ENCODE measurements at places on chromosomes 2 and 18.

- peak; percentile 60 for DNase-seq
These were observed 102.7 kb downstream of the CSRNP3 start for GRCh38 chr2:165572151-165572550.

DNA sequence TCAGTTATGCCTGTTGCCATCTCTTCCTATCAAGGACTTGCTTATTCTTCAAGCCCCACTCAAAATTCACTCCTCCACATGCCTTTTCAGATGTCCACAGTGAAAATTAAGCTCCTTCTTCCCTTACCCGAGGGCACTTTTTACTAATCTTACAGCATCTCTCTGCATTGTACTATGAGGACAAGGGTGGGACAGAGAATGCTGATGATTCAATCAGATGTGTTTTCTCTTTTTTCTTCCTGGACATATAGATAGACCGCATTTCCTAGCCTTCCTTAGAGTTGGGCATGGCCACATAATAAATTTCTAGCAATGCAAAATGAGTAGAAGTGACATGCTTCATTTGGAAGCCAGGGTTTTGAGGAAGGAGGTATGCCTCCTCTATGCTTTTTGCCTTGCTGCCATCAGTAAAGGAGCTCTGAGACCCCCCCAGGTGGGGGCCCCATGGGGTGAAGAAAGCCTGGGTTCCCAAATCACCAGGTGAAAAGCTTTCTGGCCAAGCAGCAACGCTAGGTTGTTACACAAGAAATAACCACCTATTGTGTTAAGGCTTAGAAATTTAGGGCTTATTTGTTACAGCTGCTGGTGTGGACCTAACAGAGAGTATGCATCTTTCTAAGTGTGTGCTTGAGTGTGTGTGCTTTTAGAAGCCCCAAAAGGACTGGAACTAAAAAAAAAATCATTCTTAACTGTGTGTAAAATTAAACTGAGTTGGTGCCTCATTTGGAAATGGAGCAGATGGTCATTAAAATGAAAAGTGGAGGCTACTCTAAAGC is 424.5 kb downstream of the STK39 start:
- no peak for DNase-seq

- DNase-seq: no peak
These were observed 487.4 kb downstream of the EIPR1 start for GRCh38 chr2:2890246-2890645.

DNA sequence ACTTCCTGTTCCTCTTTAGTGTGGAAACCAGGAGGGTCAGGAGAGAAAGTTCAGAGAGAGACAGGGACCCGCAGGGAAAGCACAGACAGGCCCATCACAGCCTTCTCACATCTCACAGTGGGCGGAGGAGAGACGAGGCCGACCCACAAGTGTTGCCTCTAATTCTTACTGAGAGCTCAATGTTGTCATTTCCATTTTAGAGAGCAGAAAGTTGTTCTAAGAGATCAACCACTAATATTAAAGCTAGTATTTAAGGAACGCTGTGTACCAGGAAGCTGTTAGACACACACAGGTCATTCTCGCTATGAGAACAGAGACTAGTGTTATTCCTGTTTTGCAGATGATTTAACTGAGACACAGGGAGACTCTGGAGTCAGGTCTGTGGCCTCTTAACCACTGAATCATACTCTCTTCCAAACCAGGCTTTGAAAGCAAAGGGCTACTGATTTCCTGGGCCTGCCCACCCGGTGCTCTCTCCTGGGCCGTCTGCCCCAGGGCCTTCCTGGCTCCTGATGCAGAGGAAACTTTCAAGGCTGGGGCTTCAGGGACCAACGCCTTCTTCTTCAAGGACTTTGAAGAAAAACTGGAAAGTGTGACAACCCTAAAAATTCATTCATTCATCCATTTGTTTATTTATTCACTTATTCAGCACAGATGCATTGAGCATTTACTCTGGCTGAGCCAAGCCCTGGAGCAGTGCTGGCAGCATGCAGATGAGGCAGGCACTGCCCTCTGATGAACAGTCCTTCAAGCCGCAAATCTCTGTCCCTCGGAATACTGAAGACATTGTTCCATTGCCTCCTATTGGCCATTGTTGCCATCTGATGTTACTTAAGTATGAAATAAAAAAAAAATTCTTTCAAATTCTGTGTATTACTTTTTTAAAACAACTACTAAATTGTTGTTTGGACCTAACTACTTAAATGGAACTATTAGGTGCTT is 37.2 kb upstream of the BIN1 start:
- no peak for DNase-seq

GRCh38 chr2:138060301-138060635 is 96.0 kb downstream of the HNMT start:
- DNase-seq: no peak

GRCh38 chr2:40400336-40400953 is 51.4 kb downstream of the SLC8A1 start:
- DNase-seq: no peak

DNA sequence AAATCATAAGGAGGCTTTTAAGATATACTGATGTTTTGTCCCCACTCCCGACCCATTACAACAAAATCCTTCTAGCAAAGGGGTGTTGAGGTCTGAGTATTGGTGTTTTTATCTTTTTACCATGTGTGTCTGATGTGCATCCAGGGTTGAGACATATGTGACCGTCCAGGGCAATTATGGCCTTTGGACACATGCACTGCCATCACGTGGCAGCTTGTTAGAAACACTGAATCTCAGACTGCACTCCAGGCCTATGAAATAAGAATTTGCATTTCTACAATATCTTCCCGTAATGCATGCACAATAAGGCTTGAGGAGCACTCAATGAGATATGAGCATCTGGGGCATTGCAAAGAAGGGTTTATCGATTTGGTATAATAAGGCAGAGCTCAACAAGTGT is 235.1 kb upstream of the ZNF804A start:
- DNase-seq: no peak

DNA sequence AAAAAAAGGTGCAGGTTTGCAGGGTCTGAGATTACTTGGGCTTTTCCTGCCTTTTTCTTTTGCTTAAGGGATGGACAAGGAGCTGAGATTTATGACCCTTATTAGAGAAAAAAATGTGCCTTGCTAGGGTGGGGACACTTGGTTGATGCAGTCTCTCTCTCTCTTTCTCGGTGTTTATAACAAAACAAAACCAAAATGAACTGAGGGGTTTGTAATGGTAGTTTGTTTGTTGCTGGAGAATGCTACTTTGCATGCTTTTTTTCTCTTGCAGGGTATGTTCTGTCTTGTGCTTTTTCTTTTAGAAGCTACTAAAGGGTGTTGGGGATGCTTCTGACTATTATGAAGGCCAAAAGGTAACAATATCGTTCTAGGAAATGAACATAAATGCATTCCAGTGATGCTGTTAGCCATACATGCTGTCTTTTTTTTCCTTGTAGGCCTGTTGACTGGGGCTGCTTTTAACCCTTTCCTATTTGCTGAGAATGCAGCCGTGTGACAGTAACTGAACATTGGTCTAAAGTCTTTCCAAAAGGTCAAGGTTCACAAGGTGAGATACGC is 435 bp downstream of the ZNF532 start:
- DNase-seq: no peak

DNA sequence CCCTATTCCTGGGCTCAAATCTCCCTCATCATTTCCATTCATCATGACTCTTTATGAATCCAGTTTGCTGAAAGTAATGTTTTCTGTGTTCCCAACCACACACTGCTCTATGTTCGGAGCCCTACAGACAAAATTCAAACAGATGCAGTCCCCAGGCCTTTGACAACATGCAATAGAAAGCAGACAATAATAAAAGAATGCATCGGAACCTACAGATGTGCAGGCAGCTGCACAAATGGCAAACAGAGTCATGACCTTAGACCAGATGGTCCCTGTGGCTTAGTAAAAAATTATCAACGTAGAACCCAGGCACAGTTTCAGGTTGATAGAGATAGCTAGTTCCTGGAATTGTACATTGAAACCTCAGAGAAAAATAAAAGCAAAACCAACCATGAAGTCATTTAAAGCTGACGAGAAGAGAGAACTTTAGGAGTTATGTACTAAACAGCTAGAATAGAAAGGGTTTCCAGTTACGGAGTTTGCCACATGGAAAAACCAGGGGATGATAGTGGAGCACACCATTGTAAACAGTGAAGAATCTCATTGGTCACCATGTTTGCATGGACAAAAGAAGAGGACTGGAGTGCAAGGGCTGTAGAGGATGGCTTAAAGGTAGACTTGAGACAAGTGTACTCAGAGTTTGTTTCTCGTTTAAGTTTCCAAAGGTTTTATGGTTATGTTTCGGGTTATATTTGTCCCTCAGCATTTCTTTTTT is 23.2 kb upstream of the ACVR1 start:
- no peak for DNase-seq

DNA sequence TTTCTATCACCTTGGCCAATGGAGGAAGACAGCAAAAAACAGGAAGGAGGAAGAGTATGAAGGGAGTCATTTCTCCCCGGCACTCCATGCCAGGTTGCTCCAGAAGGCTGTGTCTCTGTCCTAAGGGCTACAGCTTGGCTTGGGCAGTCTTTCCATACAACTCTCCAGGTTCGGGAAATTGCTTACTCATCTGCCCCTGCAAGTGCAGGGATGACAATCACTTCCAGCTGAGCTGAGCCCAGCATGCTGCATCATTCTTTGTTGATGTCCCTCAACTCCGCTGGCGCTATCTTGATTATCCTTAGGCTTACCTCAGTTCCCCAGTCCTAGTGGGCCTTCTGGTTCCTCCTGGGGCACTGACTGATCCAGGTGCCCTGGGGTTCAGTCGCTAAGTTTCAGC is 86.9 kb upstream of the COPS8 start:
- no peak for DNase-seq

Measured in NCI-H187 (cell line).